ENCODE measurements at places on chromosomes 1 and 21.

DNA sequence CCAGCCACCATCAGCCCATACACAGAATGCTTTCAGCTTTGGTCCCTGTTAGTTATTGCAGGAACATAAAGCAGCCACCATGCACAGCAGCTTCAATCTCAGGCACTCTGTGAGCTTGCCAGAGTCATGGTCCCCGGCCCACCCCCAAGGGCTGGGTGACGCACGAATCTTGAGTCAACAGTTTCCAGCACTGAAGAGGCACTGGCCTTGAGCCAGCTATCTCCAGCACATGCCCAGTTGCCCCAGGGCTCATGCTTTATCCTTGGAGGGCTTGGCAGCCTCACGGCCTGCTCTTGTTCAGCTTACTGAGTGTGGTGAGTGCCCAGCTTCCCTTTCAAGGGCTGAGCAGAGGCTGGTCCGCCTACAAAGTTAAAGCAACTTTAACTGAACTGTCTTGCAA, 200.7 kb upstream of the RAB4A start:
- no peak for DNase-seq

DNA sequence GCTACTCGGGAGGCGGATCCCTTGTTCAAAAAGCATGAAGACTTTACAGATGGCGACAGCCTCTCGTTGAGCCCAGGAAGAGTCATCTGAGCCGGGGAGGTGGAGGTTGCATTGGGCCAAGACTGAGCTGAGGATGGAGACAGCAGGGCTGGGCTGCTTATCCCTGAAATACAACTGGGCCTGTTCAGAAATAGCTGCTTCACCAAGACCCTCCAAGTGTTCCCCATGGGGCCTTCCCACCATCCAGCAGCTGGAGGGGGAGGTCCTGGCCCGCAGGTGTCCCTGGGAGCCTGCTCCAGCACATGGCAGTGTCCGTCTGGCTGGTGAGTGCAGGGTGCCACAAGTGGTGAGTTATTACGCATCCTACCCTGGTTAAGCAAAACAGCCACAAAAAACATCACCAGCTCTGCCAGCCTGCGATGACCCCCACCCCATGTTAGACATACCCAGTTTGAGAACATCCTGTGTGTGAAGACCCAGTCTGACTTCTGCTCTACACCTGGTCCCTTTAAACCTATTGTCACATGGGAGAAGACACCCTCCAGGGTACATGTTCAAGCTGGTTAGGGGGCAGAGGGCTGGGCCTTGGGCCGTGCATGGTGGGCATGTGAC, 93.1 kb upstream of the TMPRSS2 start:
- DNase-seq: no peak

- no peak for DNase-seq
Measured at GRCh38 chr21:35050348-35051286, 1.5 kb upstream of the RUNX1 start.

GRCh38 chr21:39647476-39647875, 34.7 kb downstream of the B3GALT5 start:
- no peak for DNase-seq

DNA sequence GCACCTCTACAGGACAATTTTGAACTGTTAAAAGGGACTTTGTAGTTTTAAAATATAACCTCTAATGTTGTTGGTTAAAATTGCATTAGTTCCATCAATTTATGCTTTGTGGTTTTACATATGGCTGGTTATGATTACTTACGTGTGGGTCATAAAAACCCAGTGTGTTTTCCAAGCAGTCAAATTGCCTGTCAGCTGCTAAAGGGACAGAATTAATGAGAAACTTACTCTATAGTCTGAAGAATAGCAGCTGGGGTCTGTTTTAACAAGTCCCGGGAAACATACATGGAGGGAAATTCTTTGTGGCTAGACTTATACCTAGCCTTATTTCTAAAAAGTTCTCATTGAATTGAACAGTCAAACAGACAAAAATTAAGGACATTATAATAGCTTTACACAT, 820.9 kb upstream of the ADGRL4 start:
- DNase-seq: no peak

DNA sequence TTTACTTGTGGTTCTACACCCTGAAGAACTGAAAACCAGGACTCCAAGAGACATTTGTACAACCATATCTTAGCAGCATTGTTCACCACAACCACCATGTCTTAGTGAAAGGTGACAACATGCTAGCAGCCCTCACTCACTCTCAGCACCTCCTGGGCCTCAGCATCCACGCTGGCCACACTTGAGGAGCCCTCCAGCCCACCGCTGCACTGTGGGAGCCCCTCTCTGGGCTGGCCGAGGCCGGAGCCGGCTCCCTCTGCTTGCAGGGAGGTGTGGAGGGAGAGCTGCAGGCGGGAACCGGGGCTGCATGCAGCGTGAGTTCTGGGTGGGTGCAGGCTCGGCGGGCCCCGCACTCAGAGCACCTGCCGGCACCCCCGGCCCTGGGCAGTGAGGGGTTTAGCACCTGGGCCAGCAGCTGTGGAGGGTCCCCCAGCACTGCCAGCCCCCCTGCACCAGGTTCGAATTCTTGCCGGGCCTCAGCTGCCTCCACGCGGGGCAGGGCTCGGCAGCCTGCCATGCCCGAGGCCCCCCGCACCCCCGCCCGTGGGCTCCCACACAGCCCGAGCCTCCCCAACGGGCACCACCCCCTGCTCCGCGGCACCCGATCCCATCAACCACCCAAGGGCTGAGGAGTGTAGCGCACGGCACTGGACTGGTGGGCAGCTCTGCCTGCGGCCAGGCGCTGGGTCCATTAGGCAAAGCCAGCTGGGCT, 9.2 kb downstream of the C1orf159 start:
- no peak for DNase-seq

DNA sequence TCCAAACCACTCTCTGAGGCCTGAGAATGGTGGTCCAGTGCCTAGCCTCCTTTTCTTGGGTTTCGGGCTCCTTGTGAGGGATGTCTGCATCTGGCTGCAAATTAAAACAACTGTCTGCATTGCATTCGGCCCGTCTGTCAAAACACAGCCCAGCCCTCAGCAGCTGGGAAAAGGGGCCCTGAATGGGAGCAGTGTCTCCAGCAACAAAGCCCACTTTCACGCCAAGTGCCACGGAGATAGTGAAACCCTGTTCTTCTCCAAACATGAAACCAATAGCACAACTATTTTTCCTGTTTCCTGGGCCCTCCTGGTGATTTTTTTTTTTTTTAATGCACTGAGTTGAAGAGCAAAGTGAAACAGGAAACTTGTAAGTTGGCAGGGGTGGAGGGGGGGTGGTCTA, 138.4 kb downstream of the PLXNA2 start:
- no peak for DNase-seq

GRCh38 chr21:19468991-19469715, 1065.6 kb upstream of the TMPRSS15 start:
- DNase-seq: no peak

DNA sequence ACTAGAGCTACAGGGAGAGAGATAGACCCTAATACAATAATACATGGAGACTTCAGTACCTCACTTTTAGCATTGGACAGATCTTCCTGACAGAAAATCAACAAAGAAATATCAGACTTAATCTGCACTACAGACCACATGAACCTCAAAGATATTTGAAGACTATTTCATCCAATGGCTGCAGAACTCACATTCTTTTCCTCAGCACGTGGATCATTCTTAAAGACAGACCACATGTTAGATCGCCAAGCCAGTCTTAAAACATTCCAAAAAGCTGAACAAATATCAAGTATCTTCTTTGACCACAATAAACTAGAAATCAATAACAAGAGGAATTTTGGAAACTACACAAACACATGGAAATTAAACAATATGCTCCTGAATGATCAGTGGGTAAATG, 576.0 kb downstream of the KIF26B start:
- no peak for DNase-seq

DNA sequence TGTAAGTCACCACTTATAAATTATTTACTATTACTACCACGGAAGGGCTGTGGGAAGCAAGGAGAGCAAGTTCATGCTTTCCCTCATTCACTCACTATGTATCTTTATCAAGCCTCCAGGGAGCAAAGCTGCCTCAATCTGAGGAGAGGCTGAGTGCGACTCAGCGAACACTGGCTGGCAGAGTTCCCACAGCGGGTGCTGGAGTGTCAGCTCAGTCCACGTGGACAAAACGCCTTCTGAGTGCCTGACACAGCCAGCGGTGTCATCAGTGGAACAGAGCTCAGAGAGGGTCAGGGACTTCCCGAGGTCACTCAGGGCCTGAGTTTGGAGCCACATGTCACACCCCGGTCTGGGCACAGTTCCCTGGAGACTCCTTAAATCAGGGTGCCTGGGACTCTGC, 16.9 kb downstream of the MATN1 start:
- DNase-seq: no peak

DNA sequence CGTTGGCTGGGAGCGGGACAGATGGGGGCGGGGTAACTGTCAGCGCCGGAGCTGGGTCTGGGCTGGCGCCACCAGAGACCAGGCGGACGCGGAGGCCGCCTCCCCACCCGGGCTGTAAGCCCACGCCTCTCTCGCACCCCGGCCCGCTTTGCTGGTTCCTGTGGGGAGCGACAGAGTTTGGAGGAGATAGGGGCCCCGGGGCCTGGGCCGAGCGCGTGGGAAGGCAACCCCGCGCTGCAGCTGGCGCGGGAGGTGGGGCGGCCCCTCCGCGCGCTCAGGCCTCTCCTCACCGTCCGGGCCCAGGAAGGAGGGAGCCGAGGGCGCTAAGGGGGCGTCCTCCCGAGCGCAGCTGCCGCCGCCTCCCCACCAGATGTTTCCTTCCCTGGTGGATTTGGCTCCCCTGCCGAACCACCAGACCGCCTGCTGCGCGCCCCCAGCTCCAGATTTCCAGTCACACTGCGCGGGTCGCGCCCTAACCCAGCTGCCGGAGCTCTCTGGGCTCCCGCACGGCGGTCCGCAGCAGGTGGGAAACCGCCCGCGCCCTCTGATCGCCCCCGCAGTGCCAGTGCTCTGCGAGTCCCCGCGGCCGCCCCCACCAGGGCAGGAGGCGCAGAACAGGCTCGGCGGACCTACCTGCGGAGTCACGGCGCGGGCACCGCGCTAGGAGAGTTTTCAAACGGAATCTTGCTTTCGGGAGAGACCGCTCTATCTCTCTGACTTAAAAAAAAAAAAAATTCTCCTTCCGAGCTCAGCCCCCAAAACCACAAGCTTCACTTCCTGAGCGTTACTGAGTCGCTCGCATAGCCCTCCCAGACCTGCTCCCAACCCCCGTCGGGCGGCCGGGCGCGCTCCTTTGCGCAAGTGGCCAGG, 1.1 kb downstream of the GFI1 start:
- peak; percentile 70 for DNase-seq

- DNase-seq: no peak
Measured at GRCh38 chr1:18343581-18343980, 137.1 kb upstream of the KLHDC7A start.

DNA sequence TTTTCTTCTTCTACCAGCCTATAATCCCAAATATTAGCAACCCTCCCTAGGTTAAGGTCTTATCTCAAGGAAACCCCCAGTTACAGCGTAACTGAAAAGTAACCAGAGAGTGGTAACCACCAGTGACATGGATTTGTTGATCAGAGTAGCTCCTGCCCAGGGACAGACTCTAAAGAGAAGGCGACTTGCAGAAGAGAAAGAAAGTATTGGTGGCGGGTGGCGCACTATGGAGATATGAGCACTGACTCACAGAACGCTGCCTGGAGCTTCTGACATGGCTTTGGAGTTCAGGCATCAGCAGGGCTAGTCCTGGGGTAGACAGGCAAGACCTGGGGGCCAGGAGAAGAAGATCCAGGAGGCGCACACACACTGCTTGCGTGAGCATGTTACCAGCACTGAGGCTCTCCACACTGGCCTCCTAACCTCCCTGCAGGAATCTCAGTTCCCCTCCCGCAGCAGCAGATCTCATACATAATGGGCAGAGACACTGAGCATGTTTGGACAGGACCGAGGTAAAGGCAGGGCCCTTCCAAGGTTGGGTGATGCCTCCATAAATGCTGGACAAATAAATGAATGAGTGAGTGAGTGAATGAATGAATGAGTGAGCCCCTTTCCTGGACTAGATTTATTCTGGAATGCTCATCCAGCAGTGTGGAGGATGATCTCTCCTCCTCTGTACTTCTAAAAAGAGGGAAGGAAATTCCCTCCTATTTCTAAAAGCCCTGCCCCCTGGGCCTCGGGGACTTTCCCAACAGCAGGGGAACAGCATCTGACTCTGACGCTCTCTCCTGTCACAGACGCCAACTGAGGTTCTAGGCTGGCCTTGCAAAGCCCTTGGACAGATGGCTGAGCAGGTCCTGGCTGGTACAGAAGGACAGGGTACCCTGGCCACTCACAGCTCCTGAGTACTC, 175.5 kb downstream of the CLIC6 start:
- no peak for DNase-seq

- DNase-seq: no peak
Measured at GRCh38 chr1:15718199-15718601, 17.9 kb upstream of the SLC25A34 start.

- no peak for DNase-seq
Measured at GRCh38 chr1:23446661-23447310, 22.2 kb upstream of the TCEA3 start.

GRCh38 chr1:6489383-6489765, 2.1 kb downstream of the PLEKHG5 start:
- DNase-seq: no peak

GRCh38 chr1:171954361-171954760, 113.1 kb downstream of the DNM3 start:
- no peak for DNase-seq

GRCh38 chr21:35411434-35411833, 362.3 kb upstream of the RUNX1 start:
- DNase-seq: no peak

GRCh38 chr21:24420689-24421088, 1186.6 kb downstream of the MRPL39 start:
- no peak for DNase-seq

DNA sequence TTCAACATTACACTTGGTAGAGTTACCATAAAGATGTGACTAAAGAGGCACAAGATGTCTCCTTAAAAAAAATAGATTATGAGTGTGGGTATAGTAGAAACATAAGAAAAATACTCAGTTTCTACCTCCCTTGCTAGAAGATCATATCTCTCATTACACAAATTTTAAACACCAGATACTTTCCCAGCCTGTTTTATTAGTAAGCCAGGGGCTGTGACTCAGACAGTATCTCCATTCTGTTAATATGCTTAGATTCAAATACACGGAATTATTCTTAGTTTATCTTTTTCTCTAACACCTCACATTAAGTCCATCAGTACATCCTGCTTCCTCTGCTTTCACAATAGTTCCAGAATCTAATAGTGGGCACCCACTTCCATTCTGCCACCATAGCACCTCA, 561.8 kb upstream of the ADAMTS5 start:
- no peak for DNase-seq

DNA sequence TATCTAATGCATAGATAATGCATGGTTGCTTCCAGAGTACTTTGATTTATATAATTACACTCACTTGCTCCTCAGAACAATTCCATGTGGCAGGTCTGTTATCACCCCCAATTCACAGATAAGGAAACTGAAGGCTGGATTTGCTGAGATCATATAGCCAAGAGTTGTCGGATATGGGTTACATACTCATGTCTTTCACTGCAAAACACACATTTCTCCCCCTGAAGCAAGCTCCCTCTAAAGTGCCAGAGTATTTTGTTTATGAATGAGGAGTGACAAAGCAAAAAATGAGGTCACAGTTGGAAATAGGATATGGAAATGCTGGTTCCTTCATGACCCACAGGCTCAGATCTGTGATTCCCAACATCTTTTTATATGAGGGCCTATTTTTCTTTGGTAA, 134.2 kb downstream of the ROR1 start:
- no peak for DNase-seq
